Common myeloid progenitor, CD34-positive (primary cell): ENCODE measurements at places on chromosomes 5 and 9.

- DNase-seq = no peak
These were observed 239.8 kb downstream of the IRX2 start for GRCh38 chr5:2511706-2512105.

DNA sequence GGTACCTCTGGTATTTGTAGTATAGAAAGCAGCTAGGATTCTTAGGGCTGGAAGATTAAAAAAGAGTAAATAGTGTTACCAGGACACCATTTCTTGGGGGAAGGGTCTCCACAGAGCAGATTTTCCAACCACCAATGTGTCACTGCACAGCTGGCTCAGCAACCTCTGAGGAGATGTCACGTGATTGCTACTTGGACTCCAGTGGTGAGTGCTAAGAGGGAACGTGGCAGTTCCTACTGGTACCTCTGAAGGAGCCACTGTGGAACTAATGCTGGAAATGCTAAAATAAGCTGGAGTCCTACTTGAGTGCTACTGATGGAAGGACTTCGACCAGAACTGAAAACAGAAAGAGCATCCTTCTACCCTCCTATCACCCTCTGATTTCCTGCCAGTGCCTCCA, 36.1 kb upstream of the SPDL1 start:
- DNase-seq = peak; percentile 31

- no peak for DNase-seq
These were observed 96.4 kb downstream of the DIRAS2 start for GRCh38 chr9:90546200-90546599.

DNA sequence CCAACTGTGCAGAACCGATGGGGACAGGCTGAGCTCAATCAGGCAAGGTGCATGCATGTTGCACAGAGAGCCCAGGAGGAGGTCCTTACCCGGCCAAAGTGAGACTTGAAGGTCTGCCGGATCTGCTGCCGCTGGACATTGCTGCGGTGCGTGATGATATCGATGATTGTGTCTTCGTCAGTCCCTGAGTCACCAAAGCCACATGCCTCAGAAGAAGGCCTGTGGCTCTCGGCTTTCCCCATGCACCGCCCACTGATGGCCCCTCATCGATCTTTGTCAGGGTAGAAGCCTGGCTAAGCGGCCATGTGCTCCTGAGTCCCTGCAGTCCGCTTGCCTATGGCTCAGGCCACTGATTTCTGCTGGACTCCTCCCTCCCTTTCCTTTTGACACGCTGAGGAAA, 34.8 kb downstream of the ANXA6 start:
- DNase-seq = no peak
